AG08395 (cell line): ENCODE measurements at places on chromosomes 5 and 9.

DNA sequence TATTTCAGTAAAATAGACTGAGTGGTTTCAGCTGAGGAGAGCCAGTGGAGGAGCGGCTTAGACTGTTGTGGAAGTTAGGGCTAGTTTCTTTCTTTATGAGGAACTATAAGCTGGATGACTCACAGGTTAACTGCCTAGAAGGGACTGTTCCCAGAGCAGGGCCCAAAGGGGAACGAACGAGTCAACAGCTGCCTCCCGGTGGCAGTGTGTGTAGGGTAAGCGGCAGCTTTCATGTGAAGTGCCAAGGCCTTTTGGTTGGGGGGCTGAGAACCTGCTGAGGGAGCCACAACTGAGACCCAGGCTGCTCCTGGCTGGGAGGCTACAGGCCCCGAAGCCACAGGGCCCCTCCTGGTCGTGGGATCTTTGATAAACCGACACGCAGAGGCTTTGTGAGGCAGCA is 7.0 kb downstream of the SQSTM1 start:
- DNase-seq: peak; percentile 40

GRCh38 chr5:72255237-72255636 is 64.8 kb downstream of the MRPS27 start:
- DNase-seq: no peak

- peak; percentile 85 for DNase-seq
These were observed 24.2 kb upstream of the GLRX start for GRCh38 chr5:95846554-95847260.

GRCh38 chr9:8337834-8338766 is 538.5 kb upstream of the DMAC1 start:
- no peak for DNase-seq

GRCh38 chr9:17217272-17217671 is 82.4 kb downstream of the CNTLN start:
- DNase-seq: no peak

DNA sequence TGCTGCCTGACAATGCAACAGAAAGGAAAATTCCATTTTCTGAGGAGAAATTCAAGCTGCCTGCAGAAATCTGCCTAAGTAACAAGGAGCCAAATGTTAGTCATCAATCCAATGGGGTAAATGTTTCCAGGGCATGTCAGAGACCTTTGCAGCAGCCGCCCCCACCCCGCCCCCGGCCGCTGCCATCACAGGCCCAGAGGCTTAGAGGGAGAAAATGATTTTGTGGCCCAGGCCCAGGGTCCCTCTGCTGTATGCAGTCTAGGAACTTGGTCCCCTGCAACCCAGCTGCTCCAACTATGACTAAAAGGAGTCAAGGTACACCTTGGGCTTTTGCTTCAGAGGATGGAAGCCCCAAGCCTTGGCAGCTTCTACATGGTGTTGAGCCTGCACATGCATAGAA is 45.0 kb downstream of the VLDLR start:
- no peak for DNase-seq

- DNase-seq: no peak
These were observed 70.6 kb downstream of the HMCN2 start for GRCh38 chr9:130336027-130336610.

DNA sequence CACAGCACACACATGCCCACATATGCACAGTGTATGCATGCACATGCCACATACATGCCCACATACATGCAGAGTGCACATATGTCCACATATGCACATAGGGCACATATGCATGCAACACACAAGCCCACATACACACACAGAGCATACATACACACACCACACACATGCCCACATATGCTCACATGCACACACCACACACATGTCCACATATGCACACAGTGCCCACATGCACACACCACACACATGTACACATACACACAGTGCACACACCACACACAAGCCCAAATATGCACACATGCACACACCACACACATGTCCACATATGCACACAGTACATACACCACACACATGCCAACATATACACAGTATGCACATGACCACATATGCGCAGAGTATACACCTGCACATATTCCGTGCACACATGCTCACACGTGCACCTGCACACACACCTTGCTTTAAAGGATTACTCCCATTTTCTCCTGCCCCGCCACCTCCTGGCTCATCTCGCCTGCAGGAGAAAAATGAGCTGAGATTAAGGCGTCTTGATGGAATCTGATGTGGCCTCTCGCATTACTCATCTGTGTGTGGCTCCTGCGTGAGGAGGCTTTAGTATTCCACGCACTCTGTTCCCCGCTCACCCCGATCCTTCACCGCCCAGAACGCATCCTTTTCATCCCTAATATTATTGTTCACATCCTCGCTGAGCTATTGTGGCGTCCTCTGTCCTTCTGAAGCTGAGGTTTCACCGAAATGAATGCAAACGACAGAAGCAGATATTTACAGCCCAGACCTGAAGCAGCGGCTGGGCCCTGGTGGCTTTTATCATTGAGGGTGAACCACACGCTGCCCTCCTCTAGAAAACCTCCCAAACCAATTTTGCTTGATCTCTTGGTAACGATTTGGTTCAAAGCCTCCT is 182.7 kb downstream of the OLFM1 start:
- no peak for DNase-seq

GRCh38 chr9:5864446-5864845 is 26.2 kb upstream of the MLANA start:
- no peak for DNase-seq

DNA sequence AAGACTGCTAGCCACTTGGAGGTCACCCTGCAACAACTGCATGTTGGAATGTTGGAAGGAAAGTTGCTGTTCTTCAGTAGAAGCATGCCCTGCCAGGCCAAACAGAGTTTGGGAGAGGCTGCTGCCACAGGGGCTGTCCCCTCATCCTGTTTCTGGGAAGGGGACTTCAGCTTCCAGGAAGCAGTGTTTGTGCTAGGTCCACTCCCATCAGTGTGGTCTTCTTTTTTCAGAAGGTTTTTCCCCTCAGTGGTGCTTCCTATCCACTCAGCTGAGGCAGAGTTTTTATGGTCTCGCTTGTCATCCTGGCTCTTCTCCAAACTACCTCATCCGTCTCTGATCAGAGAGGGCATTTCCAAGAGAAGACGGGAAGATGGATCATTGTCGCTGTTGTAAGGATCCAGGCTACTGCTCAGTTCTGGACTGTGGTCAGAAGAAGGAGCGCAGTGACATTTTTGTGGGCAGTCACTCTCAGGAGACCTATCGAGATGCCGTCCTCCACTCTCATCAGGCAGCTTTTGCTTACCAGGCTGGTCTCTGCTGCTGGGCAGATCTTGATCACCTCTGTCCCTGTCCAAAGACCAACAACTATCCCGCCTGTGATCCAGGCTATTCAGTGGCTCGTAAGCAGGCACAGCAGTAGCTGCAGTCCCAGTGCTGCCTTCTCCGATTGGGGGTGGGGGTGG is 97.8 kb upstream of the C5orf63 start:
- DNase-seq: no peak

DNA sequence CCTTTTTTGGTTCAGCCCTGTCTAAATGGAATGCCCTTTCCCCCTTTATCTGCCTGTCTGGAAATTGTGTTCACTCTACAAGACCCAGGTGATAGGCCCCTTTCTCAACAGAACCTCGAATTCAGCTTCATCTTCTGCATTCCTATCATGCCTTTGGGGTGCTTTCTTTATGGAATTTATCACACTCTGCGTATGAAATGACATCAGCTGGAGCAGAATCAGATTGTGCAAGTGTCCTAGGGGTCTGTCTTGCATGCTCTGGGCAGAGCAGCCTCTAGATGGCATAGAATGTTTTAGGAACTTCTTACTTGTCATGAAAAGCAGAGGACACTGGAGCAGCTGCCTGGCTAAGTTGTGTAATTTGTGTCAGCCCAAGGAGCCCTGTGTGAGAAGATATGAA is 84.9 kb downstream of the ISL1 start:
- DNase-seq: no peak

DNA sequence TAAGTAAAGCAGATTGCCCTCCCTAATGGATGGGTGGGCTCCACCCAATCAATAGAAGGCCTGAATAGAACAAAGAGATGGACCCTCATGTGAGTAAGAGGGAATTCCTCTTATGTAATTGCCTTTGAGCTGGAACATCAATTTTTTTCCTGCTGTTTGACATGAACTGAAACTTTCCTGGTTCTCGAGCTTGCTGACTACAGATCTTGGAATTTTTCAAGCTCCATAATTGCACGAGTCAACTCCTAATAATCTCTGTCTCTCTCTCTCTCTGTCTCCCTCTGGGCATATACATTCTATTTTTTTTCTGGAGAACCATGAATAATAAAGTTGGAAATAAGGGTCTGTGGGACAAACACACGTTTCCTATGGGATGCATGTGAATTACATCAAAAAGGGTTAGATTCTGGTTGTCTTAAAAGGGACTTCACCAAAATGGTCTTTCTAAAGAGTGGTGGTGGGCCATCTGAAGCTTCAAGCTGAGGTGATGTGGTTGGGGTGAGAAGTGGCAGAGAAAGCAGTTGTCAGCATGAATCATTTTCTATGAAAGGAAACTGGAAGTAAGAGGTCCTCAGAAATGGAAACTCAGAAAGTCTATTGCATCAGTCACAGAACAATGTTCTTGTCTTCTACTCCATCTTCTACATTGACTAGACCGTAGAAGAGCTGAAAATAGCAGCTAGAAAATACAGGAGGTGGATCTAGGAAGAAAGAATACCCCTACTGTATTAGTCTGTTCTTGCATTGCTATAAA is 47.0 kb upstream of the HOMER1 start:
- peak; percentile 35 for DNase-seq

GRCh38 chr9:94082553-94082952 is 1.7 kb upstream of the PTPDC1 start:
- no peak for DNase-seq

GRCh38 chr9:38172586-38172985 is 103.6 kb upstream of the SHB start:
- DNase-seq: no peak

GRCh38 chr5:178093134-178093533 is 20.2 kb upstream of the N4BP3 start:
- DNase-seq: no peak

GRCh38 chr5:83035373-83036100 is 41.7 kb downstream of the TMEM167A start:
- DNase-seq: peak; percentile 40

- DNase-seq: no peak
These were observed 2.5 kb downstream of the MAPK9 start for GRCh38 chr5:180289433-180289832.

- DNase-seq: no peak
These were observed 30.6 kb downstream of the TTC39B start for GRCh38 chr9:15276328-15276938.

GRCh38 chr9:104780796-104781395 is 17.0 kb downstream of the NIPSNAP3B start:
- peak; percentile 44 for DNase-seq

DNA sequence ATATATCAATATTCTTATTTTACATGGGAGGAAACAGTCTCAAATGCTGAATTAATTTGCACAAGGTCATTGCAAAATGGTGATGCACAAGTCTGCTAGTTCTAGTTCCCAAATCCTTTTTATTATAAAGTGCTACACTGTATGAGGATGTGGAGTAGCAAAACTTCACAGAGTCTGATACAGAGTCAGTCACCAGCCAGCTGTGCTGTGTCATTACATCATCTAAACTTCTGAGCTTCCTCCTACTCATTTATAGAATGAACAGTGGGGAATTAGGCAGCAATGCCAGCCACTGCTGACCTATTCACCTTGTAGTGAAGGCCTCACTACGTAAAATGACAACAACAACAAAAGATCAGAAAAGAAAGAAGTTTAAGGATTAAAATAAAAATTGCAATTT is 357.8 kb downstream of the TMEM167A start:
- no peak for DNase-seq

- no peak for DNase-seq
These were observed 31.6 kb downstream of the NUP188 start for GRCh38 chr9:128979111-128979510.
